Panc1 (cell line): ENCODE measurements at places on chromosomes 7 and 10.

DNA sequence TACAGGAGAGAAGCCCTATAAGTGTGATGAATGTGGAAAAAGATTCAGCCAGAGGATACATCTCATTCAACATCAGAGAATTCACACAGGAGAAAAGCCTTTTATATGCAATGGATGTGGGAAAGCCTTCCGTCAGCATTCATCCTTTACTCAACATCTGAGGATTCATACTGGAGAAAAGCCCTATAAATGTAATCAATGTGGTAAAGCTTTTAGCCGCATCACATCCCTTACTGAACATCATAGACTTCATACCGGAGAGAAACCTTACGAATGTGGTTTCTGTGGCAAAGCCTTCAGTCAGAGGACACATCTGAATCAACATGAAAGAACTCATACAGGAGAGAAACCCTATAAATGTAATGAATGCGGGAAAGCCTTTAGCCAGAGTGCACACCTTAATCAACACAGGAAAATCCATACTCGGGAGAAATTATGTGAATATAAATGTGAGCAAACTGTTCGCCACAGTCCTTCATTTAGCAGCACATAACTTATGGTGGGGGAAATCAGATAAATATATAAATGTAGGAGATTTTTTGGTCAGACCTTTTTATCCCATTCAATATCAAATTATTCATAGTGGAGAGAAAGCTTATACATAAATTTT is 12.1 kb upstream of the MRPS17 start:
- no peaks in the 10 kb centered on the region for H3K27me3 ChIP-seq
- DNase-seq: no peak
- no peaks in the 10 kb centered on the region for H3K36me3 ChIP-seq
- no peak overlapping the region for H3K27ac ChIP-seq
- H3K4me3 ChIP-seq: no peak overlapping the region

DNA sequence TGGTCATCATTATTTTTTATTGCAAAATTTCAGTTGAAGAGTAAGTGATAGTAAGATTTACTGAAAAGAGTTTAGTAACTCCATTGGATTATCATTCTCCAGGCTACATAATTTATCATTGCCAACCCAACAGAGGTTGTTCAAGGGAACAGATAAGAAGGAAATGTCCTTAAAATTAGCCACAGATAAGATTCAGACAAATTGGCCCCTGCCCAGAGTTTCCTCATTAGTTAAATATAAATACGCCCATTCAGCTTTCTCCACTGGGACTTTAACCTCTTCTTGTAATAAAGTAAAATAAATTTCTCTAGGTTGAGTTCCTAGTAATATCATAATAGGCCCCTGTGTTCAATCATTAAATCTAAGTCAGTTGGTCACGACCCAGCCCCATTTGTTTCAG is 27.7 kb upstream of the PHYHIPL start:
- no peaks in the 10 kb centered on the region for H3K36me3 ChIP-seq
- no peak overlapping the region for H3K27ac ChIP-seq
- no peak overlapping the region for H3K4me3 ChIP-seq

DNA sequence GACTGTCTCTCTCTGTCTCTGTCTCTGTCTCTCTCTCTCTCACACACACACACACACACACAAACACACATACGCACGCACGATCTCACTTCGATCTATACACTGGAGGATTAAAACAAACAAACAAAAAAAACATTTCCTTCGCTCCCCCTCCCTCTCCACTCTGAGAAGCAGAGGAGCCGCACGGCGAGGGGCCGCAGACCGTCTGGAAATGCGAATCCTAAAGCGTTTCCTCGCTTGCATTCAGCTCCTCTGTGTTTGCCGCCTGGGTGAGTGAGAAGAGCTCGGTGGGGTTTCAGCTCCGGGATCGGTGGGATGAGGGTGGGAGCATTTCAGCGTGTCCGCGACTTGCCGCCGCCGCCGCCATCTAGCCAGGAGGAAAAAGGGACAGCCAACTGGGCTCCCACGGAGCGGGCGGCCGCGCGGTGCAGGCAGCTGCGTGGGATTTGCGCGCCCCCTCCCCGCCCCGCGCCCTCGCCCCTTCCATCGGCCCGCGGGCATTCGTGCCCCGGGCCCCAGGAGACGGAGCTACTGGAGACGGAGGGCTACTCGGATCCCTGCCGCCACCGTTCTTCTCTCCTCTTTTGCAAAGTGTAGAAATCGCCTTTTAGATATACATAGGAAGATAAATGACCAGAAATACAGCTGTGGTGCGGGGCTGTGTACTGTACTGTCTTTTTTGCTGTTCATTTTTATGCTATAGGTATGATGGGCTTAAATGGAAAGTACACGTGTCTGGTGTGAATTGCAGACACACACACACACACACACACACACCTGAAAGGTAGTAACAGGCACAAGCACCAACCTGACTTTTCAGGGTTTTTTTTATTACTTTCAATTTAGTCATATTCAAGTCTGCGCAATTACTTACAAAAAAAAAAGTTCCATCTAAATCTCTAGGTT is 581 bp downstream of the PTPRZ1 start:
- H3K4me3 ChIP-seq: peak overlapping the region; percentile 36
- no peaks in the 10 kb centered on the region; the same call in 1 of the 2 replicates for H3K36me3 ChIP-seq
- no peak for DNase-seq
- H3K4me1 ChIP-seq: no peaks in the 10 kb centered on the region
- H3K27me3 ChIP-seq: peaks cover 45% of the 10 kb centered on the region

- peak overlapping the region; percentile 95 for H3K27ac ChIP-seq
- no peak for DNase-seq
- H3K4me1 ChIP-seq: peaks cover 38% of the 10 kb centered on the region
- no peaks in the 10 kb centered on the region for H3K36me3 ChIP-seq
Measured at GRCh38 chr7:26153823-26154783, 2.1 kb downstream of the NFE2L3 start.
